ENCODE measurements at places on chromosomes 6 and 20. TPM values are rescaled to one million over a fixed set of nuclear protein-coding genes. Genes with fewer than 3 reads are reported as not detected.

DNA sequence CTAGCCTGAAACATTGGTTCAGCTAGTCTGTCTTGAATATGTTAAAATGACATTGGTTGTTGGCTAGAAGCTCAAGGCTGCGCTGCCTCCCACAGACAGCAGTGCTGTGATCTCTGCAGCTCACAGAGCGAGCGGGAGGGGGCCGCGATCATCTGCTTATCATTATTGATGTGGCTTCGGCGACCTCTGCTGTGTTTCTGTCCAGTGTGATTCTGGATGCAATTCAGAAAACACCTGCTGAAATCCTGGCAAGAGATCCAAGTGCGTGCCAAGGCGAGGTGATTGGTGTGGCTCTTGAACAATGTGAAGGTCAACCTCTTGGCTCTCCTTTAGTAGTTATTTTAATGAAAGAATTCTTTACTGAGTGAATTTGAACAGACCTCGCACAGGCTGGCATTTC lies 142.3 kb upstream of the SASH1 start:
- DNase-seq = peak; percentile 24
- peaks cover 7% of the 10 kb centered on the region for H3K4me1 ChIP-seq
- no peaks in the 10 kb centered on the region for H3K36me3 ChIP-seq
- no peaks in the 10 kb centered on the region for H3K27me3 ChIP-seq
- H3K27ac ChIP-seq = no peak overlapping the region
- H3K4me3 ChIP-seq = no peak overlapping the region

GRCh38 chr6:159978291-159979135 lies 9.6 kb downstream of the IGF2R start:
- H3K27ac ChIP-seq = peak overlapping the region; percentile 64
- peak; percentile 52 for DNase-seq
- peaks cover 60% of the 10 kb centered on the region for H3K4me1 ChIP-seq
- peak overlapping the region; percentile 32 for H3K4me3 ChIP-seq
- H3K27me3 ChIP-seq = no peaks in the 10 kb centered on the region

- H3K4me1 ChIP-seq = peaks cover 6% of the 10 kb centered on the region
- no peaks in the 10 kb centered on the region for H3K27me3 ChIP-seq
- no peak for DNase-seq
- H3K36me3 ChIP-seq = no peaks in the 10 kb centered on the region
- H3K4me3 ChIP-seq = no peak overlapping the region
Measured at GRCh38 chr6:36729161-36729524, 31.5 kb downstream of the RAB44 start.

DNA sequence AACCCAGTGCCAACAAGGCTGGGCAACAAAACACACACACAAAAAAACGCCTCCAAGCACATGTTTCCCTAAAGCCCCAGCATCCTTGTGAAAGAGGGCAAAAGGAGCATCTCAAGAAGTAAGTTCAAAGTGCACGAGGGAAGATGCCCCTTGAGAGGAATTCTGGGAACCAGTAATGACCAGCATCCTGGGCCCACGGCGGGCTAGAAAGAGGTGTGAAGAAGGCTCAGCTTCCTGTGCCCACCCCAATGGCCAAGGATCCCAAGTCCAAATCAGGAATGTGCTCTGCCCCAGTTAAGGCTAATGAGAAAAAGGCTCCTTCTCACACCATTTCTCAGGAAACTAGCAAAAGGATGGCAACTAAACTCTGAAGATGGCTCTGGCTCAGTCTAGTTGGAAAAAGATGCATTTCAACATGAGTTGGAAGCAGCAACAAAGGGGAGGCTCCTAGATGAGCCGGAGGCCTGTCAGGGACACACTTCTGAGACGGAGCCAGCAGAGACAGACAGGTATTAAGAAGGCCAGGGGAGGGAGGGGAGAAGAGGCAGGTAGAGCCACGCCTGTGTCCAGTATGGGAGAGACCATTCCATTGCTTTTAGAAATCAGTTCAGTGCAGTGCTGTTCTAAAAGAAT lies 3.2 kb downstream of the RIMS4 start:
- H3K27ac ChIP-seq = no peak overlapping the region
- no peak overlapping the region for H3K4me3 ChIP-seq
- peaks cover 24% of the 10 kb centered on the region for H3K4me1 ChIP-seq
- H3K27me3 ChIP-seq = peaks cover 37% of the 10 kb centered on the region

The CYP39A1 gene
- total RNA-seq = 1.8 TPM

DNA sequence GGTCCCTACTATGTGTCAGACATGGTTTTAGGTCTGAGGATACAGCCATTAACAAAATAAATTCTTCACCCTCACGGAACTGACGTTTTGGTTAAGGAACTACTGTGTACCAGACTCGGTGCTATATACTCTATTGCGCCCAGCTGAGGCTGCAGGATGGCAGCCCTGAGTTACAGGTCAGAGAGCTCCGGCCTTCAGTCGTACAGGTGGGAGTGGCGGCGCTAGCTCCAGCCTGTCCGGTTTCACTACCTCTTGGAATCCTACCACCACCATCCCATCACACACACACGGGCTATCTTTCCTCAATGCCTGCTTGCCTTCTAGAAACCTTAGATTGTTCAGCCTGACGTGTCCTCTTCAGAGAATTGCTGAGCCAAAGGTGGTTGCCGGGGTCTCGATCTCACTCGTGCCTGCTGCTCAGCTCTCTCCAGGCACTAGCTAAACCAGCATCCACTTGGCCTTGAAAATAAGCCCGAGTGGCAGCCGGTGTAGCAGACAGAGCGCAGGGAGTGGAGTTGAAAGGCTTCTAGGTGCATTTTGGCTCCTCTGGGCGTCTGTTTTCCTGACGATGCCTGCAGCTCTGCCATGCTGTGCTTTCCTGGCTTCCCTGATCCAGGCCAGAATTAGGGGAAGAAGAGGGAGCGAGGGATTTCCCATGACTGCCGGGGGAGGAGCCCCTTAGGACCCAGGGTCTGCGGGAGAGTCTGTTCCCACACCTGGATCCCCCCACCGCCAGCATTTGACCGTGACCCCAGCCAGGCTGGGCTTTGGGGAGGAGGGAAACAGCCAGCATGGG lies 1.1 kb upstream of the TCF15 start:
- H3K4me1 ChIP-seq = peaks cover 15% of the 10 kb centered on the region
- DNase-seq = no peak
- H3K36me3 ChIP-seq = no peaks in the 10 kb centered on the region
- H3K27me3 ChIP-seq = peaks cover 33% of the 10 kb centered on the region

The TFEB gene
- 1.7 TPM for total RNA-seq

- no peak overlapping the region for H3K4me3 ChIP-seq
- DNase-seq = no peak
Measured at GRCh38 chr6:2844008-2844407, 2.3 kb upstream of the SERPINB1 start.

- no peak for DNase-seq
- H3K36me3 ChIP-seq = no peaks in the 10 kb centered on the region
- no peaks in the 10 kb centered on the region for H3K4me1 ChIP-seq
- H3K27ac ChIP-seq = no peak overlapping the region
- no peaks in the 10 kb centered on the region for H3K27me3 ChIP-seq
- no peak overlapping the region for H3K4me3 ChIP-seq
Measured at GRCh38 chr6:170175644-170176135, 115.2 kb downstream of the DLL1 start.

The LHFPL5 gene
- total RNA-seq = not detected

The RFX6 gene
- 0.31 TPM for total RNA-seq

The GABRR2 gene
- total RNA-seq = 0.39 TPM

The ZNF334 gene
- total RNA-seq = 15.2 TPM

Data from GM23338 (cell line).